NCI-H2081 (cell line): ENCODE measurements at places on chromosomes 1 and 21.

GRCh38 chr1:234554698-234555311 lies 55.2 kb downstream of the IRF2BP2 start:
- peak; percentile 44 for DNase-seq

DNA sequence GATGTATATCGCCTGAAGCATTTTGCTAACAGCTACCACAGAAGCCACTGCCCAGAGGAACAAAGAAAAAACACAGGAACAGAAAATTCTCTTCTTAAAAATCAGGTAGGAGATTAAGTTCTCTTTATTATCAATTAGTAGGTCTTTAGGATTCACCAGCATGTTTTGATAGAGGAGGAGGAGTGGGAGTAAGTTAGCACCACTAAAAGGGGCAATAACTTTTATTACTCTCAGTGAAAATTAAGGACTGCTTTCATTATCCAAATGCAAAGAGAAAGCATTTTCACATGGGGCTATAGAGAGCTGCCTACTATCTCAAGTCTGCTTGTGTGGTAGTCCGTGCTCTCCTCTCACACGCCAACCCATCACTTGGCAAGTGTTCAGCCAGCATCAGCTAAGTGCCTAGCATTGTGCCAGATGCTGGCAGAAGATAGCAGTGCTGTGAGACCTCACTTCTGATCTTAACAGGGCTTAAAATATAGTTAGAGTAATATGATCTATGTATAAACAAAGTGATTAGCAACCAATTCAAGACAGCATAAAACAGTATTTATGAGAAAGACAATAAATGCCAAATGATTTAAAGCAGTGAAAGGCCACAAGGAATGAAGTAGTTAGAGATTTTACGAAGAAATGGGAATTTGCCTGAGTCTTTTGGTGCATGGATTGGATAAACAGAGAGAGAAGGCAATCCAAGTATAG lies 39.8 kb downstream of the ASTN1 start:
- DNase-seq = no peak

GRCh38 chr1:206685334-206685768 lies 646 bp downstream of the MAPKAPK2 start:
- peak; percentile 12 for DNase-seq

DNA sequence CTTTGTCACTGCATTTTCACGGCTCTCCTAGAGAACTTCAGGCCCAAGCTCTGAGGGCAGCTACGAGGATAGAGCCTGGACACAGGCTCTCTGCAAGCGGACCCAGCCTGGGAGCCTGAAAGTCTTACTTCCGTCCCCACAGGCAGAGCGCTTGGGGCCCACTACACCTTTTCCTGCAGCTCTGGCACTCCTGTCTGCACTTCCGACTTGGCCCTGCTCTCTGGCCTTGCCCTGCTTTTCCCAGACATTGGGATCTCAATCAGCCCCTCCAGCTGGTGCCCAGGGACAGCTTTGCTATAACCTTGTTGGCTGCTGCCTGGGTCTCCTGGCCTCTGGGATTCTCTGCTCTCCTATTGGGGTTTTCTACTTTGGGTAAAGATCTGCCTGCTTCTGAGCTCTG lies 27.6 kb downstream of the WNT4 start:
- no peak for DNase-seq

DNA sequence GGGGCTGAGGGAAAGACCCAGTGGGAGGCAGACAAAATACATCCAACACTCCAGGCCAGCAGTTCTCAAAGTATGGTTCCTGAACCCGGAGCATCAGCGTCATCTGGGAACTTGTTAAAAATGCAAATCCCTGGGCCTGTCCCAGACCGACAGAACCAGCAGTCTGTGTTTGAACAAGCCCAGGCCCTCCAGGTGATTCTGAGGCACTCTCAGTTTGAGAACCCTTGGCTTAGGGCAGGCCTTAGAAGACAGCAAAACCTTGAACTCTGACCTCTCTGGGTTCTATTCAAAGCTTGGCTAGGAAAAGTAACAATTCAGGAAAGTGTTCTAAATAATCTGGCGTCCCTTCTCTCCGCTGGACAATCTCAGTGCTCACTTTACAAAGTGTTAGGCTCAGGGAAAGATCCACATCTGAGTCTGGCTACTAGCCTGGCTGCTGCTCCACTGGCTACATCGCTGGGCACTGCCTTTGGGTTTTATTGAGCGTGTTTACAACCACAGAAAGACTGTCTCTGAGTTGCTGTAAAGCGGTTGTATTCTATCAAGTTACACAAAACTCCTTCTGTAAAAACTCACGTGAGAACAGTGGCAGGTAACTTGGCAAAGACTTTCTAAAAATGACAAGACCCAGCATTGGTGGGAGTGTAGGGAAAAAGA lies 166.1 kb downstream of the HIVEP3 start:
- no peak for DNase-seq

GRCh38 chr1:209549443-209550205 lies 33.9 kb upstream of the CAMK1G start:
- DNase-seq = no peak

DNA sequence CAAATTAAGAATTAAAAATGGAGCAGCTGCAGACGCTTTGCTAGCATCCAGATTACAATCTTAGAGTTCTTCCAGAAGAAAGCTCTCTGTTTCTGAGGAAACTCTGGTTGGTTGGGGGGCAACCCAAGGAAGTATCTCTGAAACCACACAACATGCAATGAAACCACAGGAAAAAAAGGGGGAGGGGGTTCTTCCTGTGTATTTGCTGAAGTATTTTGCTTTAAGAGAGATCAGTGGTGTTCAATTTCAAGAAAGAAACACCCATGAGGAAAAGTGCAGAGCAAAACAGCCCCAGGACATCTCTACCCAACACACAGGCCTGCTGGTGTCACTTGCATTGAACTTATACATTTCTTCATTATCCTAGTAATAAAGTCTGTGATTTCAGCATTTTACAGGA lies 19.7 kb upstream of the TIAM1 start:
- no peak for DNase-seq

GRCh38 chr1:64490213-64490818 lies 20.4 kb downstream of the CACHD1 start:
- DNase-seq = no peak
